NCI-H446 treated with DMSO at 0.1 percent for 48 hours (cell line): ENCODE measurements at places on chromosomes 6 and 20.
A peak's percentile ranks its signal among the peaks of the same experiment; 100 is the strongest.

- no peak for DNase-seq
These were observed 526.4 kb downstream of the PRKN start for GRCh38 chr6:162200945-162201690.

DNA sequence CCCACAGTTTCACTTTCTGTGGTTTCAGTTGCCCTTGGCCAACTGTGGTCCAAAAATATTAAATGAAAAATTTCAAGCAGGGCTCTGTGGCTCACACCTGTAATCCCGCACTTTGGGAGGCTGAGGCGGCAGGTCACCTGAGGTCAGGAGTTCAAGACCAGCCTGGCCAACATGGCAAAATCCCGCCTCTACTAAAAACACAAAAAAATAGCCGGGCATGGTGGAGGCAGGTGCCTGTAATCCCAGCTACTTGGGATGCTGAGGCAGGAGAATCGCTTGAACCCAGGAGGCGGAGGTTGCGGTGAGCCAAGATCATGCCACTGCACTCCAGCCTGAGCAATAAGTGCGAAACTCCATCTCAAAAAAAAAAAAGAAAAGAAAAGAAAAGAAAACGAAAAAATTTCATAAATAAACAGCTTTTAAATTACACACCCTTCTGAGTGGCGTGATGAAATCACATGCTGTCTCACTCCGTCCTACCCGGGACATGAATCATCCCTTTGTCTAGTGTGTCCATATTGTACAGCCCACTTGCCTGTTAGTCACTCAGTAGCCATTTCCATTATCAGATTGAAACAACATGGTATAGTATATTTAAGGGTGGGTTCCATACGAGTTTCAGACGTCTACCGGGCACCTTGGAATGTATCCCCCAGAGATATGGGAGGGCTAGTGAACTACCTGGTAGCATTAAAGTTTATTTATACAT is 11.7 kb downstream of the PTPRK start:
- no peak for DNase-seq

DNA sequence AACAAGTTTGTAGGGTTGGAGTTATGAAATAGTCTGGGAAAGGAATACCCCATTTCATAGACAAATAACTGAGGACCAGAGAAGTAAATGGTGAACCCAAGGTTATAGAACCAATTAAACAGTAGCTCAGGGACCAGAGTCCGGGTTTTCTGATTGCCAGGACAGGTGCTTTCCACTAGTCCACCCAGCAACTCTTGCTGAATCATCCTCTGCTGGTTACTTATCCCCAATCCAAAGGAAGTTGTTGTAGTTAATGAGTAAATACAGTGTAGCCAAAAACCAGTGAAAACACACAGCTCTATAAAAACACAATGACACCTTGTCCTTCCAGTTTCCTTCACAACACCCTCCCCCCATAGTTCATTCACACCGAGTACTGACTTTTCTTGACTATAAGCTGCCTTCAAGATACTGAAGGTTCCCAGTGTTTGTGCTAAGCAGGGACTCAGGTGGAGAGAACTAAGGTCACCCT is 766 bp upstream of the TINAG start:
- DNase-seq: no peak

- DNase-seq: no peak
These were observed 2.9 kb downstream of the ISM1 start for GRCh38 chr20:13223736-13224520.

DNA sequence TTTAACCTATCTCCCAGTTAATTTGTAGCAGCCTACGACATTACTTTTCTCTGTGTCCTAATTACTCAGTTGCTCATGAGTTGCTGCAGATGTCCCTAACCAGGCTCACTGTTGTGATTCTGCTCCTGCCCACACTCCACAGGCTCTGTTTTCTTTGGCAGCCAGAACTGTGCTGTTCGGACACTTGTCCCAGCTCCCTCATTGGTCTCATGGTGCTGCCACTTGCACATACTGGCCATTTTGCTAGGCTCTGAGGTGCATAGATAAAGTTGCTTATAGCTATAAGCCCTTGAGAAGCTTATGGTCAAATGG is 55.0 kb downstream of the NOX3 start:
- DNase-seq: no peak

GRCh38 chr20:24911461-24911860 is 37.6 kb upstream of the CST7 start:
- DNase-seq: no peak

DNA sequence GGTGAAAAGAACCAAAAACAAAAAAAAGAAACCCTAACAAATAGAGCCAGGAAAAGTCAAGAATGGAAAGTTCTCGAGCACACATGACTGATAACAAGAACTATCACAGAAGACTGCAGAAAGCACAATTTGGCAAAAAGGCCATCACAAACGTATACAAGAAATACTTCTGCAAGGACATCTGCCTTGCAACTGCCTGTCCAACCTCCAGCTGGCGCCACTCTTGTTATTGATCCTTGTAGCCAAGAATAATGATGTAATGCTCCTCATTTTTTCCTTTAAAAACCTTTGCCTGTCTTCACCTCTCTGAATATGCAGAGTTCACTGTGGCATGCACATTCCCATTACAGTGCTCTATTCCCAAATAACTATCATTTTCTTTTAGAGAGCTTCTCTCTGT is 87.9 kb upstream of the BMP5 start:
- peak; percentile 54 for DNase-seq

DNA sequence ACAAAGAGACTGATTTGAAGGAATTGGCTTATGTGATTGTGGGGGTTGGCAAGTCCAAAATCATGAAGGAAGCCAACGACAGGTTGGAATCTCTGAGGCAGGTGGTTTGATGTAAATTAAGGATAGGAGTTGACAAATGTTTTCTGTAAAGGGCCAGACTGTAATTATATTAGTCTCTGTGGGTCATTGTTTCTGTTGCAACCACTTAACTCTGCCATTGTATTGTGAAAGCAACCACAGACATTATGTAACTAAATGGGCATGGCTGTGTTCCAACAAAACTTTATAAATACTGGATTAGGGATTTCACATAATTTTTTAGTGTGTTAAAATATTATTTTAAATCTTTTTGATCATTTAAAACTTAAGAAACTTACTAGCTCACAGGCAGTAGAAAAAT is 199.2 kb upstream of the MYLIP start:
- no peak for DNase-seq

DNA sequence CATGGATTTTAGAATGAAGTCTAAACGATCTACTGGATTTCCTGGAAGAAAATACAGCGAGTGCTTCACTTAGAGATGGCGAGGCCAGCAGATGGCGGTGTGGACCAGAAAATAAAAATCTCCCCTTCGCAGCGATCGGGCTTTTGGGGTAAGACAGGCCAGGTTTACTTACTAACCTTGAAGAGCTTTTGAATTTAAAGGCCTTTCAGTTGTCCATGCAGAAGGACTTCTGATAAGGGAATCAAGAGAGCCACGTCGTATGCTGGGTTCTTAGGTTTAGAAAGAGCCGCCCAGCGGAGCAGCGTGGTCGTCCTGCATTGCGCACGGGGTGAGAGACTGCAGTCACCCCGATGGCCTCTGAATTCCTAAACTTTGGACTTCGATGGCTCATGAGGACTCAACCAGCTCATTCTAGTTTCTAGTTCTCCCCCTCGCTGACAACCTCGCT is 125.2 kb upstream of the RALGAPA2 start:
- peak; percentile 47 for DNase-seq

- no peak for DNase-seq
These were observed 21.9 kb downstream of the FBXL4 start for GRCh38 chr6:98925831-98926230.

GRCh38 chr20:7346026-7346425 is 578.5 kb downstream of the BMP2 start:
- DNase-seq: no peak

DNA sequence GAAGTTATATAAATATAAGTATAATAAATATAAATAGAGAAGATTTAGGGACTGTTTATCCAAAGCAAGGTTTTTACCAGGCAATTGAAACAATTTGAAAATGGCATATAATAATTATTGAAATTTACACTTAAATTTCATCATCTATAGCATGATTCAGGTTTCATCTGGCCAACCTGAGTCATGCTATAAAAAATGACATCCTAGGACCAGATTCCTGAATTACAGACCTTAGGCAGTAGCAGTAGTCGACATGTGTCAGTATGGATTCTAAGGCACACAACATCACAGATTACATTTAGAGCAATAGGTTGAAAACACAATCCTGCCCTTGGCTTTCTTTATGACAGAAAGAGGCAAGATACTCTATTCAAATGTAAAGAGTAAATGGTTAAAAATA is 592.3 kb downstream of the PHF3 start:
- no peak for DNase-seq

GRCh38 chr6:41334482-41335040 is 847 bp upstream of the NCR2 start:
- no peak for DNase-seq

- DNase-seq: peak; percentile 93
These were observed 60.3 kb upstream of the HFE start for GRCh38 chr6:26026833-26027490.

DNA sequence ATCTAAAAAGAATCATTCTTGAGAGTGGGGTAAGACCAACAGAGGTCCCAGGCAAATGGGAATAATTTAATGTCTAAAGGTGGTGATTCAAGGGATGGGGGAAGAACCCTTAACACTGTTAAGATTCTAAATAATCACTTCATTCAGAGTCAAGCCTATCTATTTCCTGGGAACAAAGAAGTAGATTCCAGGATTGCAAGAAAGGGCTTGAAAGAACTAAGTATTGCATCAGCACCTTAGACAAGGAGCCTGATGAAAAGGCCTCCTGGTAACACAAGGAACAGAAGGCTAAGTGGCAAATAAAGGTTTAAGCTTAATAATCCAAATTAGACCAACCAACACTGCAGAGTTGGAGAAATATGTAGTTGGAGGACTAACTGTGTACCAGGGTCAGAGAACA is 620.7 kb upstream of the BTBD3 start:
- no peak for DNase-seq

DNA sequence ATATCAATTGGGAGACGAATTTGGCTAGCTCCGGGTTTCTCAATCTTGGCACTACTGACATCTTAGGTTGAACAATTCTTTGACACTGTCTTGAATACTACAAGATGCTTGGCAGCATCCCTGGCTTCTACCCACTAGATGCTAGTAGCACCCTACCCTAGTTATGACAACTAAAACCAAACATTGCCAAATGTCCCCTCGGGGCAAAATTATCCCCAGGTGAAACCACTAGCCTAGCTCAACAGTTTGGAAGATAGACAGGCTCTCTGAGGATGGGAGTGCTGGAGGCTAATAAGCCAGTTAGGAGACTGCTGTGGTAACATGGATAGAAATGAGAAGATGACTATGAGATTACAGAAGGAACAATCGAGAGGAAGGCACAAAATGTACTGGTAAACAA is 20.9 kb downstream of the CCNC start:
- DNase-seq: no peak

- no peak for DNase-seq
These were observed 1.9 kb downstream of the FOXA2 start for GRCh38 chr20:22582386-22582963.

DNA sequence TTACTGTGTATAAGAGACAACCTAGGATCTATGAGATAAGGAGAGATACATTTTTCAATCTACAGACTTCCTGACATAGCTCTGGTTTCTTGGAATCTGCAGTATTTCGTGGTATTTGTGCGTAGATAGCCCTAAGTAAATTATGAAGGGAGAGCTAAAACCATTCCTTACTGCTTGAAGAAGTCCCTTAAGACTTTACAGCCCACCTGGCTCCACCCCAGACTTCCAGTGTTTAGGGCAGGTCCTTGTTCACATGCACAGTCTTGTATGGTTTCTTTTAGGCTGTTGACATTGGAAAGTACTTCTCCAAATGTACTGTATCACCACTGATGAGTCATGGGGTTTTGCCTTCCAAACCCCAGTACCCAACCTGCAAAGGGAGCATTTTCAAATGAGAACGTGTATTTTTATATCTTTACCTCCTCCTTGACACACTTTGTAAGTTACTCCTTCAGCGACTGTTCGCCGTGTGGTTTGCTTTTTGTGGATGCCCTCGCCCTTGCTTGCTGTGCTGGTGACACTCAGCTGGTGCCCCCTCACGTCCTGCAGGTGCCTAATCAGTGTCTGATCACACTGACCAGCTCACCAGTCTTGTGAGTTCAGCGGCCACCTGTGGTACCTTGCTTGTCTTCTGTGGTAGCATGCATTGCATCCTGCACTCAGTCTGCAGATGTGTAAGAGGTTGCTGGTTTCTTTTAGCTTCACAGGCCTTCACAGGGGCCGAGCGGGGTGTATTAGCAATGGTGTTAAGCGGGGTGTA is 73.3 kb downstream of the IGF2R start:
- no peak for DNase-seq

- no peak for DNase-seq
These were observed 243.5 kb upstream of the PREP start for GRCh38 chr6:105646391-105646867.

DNA sequence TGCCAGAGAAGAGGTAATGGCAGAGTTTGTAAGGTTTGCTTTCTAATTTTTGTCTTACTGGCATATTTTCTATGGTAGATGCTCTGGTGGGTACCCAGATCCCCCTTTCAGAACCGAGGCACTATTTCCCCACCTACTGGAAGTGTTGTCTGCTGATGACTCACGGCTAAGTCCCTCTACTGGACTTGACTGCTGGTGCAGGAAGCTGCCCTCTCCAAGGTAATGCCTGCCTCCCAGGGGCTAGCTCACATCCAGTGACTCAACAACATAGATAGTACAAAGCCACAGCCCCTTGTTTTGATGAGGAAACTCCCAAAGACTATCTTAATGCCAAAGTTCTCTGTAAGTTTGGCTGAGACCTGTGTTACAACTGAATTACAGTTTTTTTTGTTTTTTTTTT is 285.4 kb upstream of the FLRT3 start:
- no peak for DNase-seq

DNA sequence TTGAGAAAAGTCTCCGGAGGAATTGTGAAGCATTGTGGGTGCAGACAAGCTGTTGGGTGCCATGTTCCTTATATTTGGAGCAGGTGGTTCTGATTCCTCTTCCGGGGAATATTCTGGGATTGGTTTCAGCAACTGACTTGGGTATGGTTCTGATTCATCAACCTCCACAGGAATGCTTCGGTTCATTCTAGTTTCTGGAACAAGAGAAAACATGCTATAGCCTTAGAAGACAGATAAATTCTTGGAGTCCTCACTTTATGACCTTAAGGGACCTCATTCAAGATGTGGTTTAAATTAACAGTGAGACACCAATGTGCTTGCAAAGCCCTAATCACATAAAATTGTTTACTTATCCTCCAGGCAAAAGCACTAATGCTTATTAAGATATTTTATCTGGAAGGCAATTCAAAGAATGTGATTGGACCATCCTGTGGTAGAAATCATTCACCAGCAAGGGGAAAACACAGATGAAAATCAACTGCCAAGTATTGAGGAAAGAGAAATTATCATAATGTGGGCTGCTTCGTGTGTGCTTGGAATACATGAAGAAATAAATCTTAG is 13.7 kb downstream of the TRAF3IP2 start:
- DNase-seq: no peak
